GM12864 (cell line): ENCODE measurements at places on chromosomes 12 and 14.

- DNase-seq, result no peak
Measured at GRCh38 chr14:71362920-71363584, 455.8 kb downstream of the PCNX1 start.

DNA sequence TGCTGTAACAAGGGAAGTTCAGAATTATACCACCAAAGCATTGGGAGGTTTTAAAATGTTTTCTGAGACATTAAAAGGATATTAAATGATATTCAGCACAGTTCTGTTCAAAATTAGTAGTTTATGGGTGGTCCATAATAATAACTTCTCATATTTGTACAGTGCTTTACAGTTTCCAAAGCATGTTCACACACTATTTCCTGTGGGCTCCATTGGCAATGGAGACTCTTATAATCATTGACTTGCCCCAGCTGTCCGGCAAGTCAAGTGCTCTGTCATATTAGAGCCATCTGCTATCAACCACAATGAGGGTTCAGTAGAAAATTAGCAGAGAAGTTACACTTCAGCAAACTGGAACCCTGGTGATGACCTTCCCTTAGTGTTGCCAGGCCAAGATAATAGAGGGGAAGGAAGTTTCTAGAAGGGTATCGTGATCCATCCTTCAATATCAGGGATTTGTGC lies 526.6 kb upstream of the CCDC196 start:
- DNase-seq, result no peak

DNA sequence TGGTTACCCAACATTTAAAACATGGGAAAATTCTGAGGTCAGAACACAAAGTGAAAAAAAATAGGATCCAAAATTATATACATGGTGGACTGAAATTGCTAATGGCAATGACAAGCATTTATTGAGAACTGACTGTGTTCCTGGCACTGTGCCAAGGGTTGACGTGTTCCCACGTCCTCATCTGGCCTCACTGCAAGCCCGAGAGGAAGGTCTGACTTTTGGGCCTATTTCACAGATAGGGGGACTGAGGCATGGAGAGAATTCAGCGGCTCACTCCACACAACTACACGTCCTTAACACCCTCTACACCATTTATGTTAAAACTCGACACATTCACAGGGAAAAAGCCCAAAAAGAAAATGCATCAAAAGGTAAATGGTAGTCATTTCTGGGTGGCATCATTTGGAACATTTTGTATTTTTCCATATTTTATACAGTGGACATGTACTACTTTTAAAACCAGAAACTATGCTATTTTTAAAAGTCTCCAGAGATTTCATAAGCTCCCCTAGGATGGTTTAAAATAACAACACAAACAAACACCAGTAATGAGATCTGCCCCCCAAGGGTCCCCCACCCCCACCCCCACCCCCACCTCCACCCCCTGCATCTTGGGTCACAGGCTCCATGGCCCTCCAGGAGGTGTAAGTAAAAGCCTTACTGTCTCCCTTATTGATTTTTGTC lies 27.7 kb downstream of the CLMN start:
- DNase-seq, result no peak

DNA sequence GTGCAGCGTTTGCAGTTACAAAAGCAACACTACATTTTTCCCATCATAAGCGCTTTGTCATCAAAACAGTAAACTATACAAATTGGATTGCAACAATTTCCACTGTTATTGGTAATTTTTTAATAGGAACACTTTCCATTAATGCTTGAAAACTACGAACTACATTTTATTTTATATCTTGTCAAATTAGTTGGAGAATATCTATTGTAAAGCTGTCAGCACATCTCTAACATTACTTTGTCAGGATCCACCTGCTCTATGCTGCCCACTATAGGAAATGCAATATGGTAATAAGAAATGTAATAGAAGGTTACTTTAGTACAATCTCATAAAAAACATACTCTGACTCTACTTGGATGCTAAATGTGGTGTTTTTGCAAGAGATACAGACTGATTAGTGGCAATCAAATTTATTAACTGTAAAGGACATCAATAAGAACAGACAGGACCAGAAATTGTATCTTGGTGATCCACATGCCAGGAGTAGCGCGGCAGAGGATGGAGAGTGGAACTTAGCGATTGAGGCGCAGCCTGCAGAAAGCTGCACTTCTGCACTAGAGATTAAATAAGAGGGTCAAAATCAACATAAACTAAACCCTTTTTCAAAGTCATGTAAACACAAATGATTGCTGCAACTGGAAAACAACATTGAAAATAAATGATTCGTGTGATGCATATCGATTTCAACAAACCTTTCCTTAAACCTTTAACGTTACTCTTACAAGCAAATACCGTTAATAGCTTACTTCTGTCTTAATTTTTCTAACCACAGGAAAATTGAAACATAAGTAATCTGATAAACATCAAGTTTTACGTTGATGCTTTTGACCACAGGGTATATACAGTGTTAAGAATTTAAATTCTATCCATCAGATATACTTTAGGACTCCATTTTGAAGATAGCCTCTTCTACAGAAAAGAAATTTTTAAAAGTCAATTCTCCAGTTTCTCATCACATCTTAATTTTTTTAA lies 3.6 kb upstream of the ARID2 start:
- no peak for DNase-seq

GRCh38 chr14:77067632-77068516 lies 30.2 kb upstream of the CIPC start:
- no peak for DNase-seq

- peak; percentile 42 for DNase-seq
Measured at GRCh38 chr12:104643819-104644669, 187.3 kb downstream of the CHST11 start.

GRCh38 chr12:95789126-95790032 lies 1.2 kb downstream of the NTN4 start:
- DNase-seq, result no peak

DNA sequence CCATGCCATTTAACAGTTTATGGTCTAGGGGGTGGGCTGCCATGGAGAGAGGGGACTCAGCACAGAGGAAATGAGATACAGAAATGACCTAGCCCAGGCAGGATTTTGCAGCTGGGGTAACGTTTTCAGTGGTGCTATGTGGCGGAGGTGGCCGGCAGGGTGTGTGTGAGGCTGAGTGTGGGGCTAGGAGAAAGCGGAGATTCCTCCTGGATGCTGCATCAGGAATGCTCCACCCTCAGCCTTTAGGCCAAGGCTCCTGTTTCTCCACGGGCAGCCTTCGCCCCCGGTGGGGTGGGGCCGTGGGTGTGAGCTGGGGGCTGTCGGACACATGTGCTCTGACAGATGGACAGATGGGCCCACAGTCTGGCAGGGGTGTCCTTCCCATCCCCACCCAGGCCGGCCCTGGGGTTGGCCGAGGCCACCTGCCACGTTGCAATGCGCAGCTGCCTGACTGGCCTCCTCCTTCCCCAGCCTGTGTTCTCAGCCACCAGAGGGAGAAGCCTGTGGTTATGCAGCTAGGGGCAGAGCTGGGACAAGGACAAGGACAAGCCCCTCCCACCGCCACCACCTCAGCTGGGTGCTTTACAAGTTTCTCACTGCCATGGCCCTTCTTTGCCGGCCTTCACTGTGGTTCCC lies 44.3 kb downstream of the TEAD4 start:
- DNase-seq, result no peak

GRCh38 chr14:67416085-67416484 lies 4.1 kb upstream of the PLEK2 start:
- no peak for DNase-seq

DNA sequence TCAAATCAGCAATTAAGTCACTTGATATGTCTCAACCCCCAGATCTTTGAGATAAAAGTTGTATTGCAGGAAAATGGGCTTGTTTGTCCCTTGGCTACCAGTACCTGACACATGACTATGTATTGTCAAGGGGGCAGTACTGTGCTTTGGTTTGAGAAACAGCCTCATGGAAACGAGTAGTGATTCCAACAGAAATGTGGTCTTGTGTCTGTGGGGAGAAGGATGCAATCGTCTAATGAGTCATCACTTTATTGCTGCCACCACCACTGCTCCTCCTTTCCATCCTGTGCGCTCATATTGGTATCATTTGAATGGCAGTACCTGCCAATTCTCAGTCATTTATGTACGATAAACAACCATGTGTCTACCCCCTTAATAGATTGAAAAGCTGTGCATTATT lies 72.8 kb upstream of the ARHGAP5 start:
- DNase-seq, result no peak

- no peak for DNase-seq
Measured at GRCh38 chr12:22538311-22538710, 6.0 kb downstream of the C2CD5 start.

DNA sequence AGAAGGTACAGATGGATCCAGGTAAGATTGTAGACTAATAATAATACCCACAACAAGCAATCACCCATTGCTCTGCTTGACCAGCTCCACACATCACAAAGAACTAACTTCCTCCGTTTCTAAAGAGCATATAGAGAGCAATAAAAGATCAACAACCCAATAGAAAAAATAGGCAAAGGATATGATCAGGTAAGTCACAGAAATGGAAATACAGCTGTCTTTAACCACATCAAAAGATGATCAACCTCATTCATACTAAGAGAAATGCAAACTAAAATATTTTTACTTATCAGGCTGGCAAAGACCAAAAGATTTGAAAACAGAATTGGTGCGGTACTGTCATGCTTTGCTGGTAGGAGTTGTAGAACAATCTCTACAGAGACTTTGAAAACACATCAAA lies 8.9 kb downstream of the C2CD5 start:
- no peak for DNase-seq

GRCh38 chr14:22489957-22490950 lies 98.8 kb downstream of the DAD1 start:
- DNase-seq, result no peak

- DNase-seq, result no peak
Measured at GRCh38 chr14:56962444-56963080, 152.3 kb upstream of the OTX2 start.

GRCh38 chr12:40261937-40262336 lies 37.1 kb downstream of the LRRK2 start:
- DNase-seq, result no peak

GRCh38 chr14:50308363-50308915 lies 3.6 kb downstream of the L2HGDH start:
- DNase-seq, result no peak

DNA sequence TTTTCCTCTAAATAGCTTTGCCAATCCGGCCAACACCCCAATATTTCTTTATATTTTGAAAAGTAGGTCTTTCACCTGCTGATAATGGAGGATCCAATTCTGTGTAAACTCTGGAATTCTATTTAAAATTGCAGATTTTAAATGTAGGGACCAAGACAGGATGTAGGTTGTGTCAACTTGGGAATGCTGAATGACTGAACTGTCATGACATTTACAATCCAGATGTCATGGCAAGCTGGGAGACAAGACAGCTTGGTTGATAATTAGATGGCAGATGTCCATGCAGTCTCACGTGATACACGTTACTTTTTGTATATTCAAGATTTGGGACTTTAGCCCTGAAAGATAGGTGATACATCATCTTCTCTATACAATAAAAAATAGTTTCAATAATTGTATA lies 477.2 kb downstream of the DIO2 start:
- no peak for DNase-seq

DNA sequence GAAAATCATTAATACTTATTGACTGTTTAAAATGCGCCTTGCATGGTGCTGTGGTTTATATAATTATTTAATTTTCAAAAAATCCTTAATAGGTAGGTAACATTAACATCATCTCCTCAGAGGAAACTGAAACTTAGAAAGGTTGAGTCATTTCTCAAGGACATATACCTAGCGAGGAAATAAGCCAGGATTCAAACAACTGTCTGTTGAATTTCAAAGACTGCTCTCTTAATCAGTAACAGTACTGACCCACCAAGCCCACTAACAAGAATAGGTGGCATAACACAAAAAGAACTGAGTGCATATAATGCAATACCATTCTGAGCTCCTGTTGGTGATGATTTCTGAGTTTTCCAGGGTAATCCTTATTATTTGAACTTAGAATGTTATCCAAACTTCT lies 174.3 kb downstream of the SOX5 start:
- DNase-seq, result no peak

DNA sequence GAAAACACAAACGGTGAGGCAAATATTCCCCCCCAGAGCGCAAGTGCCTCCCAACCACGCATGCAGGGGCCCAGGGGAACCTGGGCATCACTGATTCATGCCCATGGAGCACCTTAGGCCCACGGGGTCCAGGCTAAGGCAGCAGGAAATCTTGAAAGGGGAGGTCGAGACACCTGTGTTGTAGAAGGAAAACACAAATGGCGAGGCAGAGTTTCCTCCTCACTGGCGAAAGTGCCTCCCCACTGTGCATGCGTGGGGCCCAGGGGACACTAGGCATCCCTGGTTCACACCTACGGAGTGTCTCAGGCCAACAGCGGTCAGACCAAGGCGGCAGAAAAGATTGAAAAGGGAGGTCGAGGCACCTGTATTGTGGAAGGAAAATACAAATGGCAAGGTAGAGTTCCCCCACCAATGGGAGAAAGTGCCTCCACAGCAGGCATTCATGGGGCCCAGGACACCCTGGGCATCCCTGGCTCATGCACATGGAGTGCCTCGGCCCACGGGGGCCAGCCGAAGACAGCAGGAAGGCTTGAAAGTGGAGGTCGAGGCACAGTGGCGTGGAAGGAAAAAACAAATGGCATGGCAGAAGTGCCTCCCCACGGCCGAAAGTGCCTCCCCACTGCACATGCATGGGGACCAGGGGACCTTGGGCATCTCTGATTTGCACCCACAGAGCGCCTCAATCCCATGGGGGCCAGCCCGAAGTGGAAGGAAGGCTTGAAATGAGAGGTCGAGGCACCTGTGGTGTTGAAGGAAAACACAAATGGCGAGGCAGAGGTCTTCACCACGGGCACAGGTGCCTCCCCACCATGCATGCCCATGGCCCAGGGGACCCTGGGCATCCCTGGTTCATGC lies 368.8 kb downstream of the ALG10 start:
- DNase-seq, result no peak

- no peak for DNase-seq
Measured at GRCh38 chr12:28242496-28243309, 52.4 kb downstream of the CCDC91 start.

GRCh38 chr14:30131581-30132097 lies 204.0 kb upstream of the PRKD1 start:
- no peak for DNase-seq

GRCh38 chr12:54141431-54142113 lies 47.2 kb downstream of the SMUG1 start:
- no peak for DNase-seq

GRCh38 chr12:106819991-106820390 lies 45.5 kb downstream of the RIC8B start:
- DNase-seq, result no peak
